ENCODE measurements at places on chromosomes 5 and 9. TPM values are rescaled to one million over a fixed set of nuclear protein-coding genes. Genes with fewer than 3 reads are reported as not detected.

Gene ADAMTS12
- 43.5 TPM for total RNA-seq

Gene OR1Q1
- not detected for total RNA-seq

Gene SH3PXD2B
- 11.7 TPM for total RNA-seq

Gene OSTF1
- total RNA-seq = 63.1 TPM

Gene ITK
- total RNA-seq = not detected

Gene PCDHGA2
- total RNA-seq = 2.3 TPM

Gene RLN2
- total RNA-seq = not detected

Gene CCDC112
- 5.5 TPM for total RNA-seq

Gene PCSK5
- 0.18 TPM for total RNA-seq

Gene FREM1
- total RNA-seq = 0.16 TPM

Gene FBXL7
- total RNA-seq = 18.1 TPM

Gene SSBP2
- total RNA-seq = 28.6 TPM

Gene GPSM1
- total RNA-seq = 55.5 TPM

Gene HACD4
- 2.8 TPM for total RNA-seq

Gene PLCXD3
- 0.05 TPM for total RNA-seq

Gene KIF4B
- 0.21 TPM for total RNA-seq

DNA sequence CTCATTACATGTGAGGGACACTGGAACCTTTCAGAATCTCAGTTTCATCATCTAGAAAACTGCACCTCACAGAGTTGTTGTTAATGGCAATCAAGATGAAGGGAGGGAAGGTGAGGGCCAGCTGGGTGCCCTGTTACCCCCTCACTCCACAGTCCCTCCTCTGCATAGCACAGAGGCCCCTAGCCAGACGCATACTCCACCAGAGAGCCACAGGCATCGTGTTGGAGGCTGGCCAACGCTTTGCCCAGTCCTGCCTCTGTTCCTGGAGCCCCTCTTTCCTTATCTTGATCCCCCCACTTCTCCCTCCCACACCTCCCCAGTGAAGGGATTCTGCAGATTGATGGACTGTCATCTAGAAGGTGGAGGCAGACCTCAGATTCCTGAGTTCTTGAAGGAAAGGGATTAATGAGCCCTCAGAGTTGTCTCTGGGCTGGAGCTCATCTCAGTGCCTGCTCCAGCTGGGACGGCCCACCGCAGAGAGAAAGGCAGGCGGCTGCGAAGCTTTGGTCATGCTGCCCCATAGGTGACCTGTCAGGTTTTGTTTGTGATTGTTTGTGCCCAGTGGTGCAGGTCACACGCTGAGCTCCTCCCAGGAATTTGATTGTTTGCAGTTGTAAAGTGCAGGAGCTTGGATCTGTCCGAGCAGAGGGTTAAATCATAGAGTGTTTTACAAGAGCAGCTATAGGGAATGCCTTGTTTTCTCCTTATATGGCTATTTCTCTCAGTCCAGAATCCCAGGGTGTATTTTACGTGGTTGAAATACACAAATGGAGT is 487.3 kb downstream of the CCDC171 start:
- no peak for DNase-seq

GRCh38 chr5:80619086-80619485 is 35.4 kb upstream of the MSH3 start:
- no peak for DNase-seq

- no peak for DNase-seq
Measured at GRCh38 chr5:32612134-32612888, 27.0 kb downstream of the SUB1 start.

GRCh38 chr5:55037046-55037771 is 13.2 kb downstream of the GZMK start:
- DNase-seq = peak; percentile 1

DNA sequence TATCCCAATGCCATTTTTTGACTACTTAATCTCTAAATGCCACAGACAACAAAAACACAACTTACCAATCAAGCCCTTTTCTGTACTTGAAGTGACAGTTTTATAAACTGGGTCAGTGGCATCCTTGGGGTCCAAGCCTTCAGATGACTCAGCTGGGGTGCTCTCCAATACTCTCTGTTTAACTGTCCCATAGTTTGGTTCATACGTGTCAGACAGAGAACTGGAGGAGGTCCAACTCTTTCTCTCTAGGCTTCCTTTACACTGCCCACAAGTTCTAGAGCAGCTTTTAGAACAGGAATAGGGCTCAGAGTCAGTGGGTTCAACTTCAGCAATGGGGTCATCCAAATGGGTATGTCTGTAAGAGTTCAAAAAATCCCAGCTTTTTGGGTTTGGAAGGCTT is 166.9 kb downstream of the CDC42SE2 start:
- no peak for DNase-seq

DNA sequence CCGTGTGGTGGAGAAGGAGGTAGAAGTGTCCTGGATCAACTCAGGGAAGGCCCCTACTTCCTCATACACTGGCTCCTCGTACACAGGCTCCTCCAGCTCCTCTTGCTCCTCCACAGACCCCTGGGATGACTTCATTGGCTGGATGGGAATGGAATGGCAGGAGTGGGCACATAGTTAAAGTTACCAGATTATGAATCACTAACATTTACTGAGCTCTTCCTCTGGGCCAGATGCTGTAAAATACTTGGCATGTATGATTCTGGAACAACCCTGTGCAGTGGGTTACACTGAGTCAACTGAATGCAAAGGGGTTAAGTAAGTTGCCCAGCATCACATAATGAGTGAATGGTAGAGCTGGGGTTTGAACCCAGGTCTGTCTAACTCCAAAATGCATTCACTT is 3.1 kb upstream of the FCHSD1 start:
- peak; percentile 82 for DNase-seq

DNA sequence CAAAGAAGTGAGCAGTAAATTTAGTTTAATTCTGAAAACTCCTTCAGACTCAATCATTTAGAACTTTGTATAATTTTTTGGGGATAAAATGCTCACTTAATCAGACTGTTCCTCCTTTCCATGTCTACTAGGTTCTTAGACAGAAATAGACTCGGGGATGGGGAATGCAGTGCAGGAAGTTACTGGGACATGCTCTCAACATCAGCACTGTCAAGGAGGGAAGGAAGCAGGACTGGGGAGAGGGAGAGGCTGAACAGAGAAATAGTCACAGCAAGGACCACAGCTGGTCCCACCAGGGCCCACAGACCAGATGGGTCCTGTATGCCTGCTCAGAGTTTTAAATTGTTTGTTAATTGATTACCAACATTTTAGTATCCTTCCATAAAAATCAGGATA is 310.1 kb upstream of the MSX2 start:
- no peak for DNase-seq

- DNase-seq = no peak
Measured at GRCh38 chr5:181120761-181121160, 10.2 kb downstream of the OR2V1 start.

DNA sequence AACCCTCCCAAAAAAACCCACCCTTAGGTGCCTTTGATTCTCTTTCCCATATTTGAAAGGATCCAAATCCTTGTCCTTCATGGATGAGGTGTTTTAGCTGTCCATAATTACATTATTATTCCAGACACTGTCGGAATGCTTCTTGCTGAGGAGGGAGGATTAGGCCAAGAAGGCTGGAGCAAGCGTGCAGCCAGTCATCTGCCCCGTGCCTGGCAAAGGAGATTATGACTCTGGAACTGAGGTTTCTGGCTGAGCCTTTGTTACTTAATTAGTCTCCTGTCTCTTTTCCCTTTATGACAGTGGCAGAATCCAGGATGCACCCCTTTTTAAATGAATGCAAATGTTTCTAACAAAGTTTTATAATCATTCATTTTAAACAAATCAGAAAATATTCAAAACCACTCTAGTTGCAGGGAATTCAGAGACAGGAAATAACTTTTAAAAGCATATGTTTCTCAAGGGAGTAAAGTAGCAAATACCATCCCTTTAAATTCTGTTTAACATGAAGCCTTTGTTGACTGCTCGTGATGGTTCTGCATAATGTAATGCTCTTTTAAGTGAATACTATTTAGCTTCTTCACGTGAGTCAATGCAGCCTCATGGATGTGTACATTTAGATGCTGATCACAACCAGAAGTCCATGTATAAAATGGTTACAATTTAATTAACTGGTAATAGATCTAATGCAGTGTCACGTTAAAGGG is 69.8 kb downstream of the GALNT10 start:
- peak; percentile 28 for DNase-seq

- no peak for DNase-seq
Measured at GRCh38 chr5:78076351-78076750, 218.1 kb downstream of the AP3B1 start.

DNA sequence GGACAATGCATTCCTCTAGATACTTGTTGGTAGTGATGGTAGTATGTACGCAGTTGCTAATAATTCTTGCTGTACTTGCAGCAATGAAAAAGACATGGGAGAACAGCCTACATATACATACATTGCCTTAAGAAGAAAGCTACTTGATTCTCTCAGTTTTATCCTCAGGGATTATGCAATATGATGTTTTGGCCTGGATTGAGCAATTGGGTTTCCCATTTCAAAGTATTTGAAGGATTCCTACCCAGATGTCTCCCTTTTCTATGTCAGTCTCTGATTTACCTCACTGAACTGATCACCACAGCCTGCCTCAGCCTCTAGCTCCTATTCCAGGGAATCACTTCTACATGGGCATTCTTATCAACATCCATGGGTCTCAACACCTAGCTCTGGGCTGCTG is 210.1 kb upstream of the CDH10 start:
- no peak for DNase-seq

GRCh38 chr5:160289356-160289651 is 23.1 kb downstream of the CCNJL start:
- no peak for DNase-seq

DNA sequence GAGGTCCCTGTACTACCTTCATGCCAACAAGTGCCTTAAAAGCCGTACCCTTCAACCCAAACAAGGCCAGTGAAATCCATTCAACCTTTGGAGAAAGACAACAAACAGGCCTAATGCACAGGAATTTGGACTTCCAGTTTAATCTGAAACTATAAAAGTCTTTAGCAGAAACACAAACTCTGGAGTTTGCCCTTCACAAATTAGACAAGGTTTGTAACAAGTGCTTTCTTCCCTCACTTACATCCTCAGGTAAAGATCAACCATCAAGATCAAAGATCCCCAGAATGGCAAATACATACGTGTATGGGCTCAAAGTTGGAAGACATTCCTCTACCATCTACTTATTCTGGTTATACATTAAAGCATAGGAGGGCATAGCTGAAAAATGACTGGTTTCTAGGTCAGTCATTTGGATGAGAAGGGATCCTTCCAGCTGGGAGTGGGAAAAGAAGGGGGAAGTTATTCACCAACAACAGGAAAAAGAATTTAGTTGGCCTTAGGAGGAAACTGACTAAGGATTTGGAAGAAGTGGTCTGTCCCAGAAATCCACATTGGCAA is 2.0 kb downstream of the DAB2 start:
- DNase-seq = no peak

GRCh38 chr5:100913298-100913697 is 10.2 kb upstream of the ST8SIA4 start:
- no peak for DNase-seq

DNA sequence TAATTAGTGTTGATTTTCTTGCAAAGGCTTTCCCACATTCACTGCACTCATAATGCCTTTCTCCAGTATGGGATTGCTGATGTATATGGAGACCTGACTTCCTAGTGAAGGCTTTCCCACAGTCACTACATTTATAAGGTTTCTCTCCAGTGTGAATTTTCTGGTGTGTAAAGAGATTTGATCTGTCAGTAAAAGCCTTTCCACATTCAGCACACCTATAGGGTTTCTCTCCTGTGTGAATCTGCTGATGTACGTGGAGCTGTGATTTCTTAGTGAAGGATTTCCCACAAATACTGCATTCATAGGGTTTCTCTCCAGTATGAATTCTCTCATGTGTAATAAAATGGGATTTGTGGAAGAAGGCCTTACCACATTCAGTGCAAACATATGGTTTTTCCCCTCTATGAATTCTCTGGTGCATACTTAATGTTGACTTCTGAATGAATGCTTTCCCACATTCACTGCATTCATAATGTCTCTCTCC is 31.1 kb downstream of the ZNF484 start:
- DNase-seq = no peak

DNA sequence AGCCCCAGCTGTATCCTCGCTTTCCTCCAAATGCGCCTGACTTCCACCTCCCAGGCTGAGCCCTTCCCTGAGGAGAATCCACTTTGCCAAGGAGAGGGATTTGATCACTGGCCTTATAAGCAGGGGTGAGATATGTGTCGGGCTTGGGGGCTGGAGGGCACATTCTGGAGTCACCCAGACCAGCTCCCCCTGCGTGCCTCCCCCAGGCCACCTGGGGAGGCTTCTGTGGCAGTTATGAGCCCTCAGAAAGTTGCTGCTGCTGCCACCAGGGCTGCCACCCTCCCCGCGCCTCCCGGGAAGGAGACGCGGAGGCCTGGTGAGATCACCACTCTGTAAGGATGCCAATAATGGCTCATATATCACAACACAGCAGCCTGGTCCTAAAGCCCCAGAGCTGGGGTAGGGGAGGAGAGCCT is 211.5 kb downstream of the PAPPA start:
- peak; percentile 55 for DNase-seq

- peak; percentile 69 for DNase-seq
Measured at GRCh38 chr5:55936100-55936693, 58.6 kb downstream of the IL6ST start.

- DNase-seq = no peak
Measured at GRCh38 chr5:119074419-119074818, 3.5 kb downstream of the DMXL1 start.

- DNase-seq = peak; percentile 58
Measured at GRCh38 chr9:69871118-69871834, 50.7 kb downstream of the CFAP95 start.

DNA sequence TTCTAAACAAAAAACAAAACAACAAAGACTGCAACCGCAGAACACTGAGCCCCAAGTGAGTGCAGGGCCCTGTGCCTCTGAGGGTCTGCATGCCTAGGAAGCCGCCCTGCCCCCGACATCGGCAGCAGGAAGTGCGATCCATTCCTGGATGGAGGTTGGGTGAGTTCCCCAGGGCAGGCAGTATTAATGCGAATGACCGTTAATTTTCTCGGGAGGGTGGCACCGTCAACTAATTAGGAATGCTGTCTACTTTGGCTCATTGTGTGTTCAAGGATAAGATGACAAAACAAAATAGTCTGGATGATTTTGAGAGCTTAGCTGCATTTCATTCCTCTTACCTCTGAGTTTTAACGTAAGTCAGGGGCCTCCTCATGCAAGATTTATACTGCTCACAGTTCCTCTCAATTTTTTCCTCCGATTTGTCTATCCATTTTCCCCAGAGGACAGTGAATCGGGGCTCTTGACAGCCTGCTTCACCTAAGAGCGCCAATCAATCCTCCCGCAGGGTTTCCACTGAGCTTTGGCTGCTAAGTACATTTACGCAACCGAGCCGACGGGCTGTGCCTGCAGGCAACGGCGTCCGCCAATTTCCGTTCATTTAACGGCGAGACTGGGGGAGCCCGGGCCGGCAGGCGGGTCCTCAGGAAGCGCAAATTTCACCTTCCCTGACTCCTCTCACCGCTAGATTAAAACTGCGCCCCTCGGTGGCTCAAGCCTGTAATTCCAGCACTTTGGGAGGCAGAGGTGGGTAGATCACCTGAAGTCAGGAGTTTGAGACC is 2.9 kb upstream of the NXNL2 start:
- DNase-seq = no peak

- DNase-seq = no peak
Measured at GRCh38 chr9:134223591-134224122, 59.3 kb upstream of the RNU6ATAC start.

Data from HFFc6 (cell line).